ENCODE measurements at places on chromosomes 11 and 22.

DNA sequence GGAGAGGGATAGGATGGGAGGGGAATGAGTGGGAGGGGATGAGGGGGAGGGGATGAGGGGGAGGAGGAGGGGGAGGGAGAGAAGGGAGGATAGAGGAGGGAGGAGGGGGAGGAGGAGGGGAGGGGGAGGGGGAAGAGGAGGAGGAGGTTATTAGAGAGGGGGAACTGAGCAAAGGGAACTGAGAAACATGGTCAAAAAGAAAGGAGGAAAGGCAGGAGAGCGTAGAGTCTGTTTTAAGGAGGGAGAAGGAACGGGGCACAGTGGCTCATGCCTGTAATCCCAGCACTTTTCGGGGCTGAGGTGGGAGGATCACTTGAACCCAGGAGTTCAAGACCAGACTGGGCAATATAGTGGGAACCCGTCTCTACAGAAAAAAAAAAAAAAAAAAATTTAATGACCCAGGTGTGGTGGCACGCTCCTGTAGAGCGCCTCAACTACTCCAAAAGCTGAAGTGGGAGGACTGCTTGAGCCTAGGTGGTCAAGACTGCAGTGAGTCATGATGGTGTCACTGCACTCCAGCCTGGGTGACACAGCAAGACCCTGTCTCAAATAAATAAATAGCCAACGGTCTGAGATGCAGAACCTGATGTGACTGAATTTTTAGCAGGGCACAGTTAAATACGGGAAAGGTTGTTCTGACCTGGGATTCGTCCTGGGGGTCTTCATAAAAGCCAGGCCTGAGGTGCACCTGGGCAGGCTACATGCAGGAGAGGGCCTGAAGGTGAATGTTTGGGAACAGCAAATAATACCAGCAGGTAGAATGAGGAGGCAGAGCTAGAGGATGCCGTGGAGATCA is 4.0 kb downstream of the B3GNT6 start:
- DNase-seq, result no peak

DNA sequence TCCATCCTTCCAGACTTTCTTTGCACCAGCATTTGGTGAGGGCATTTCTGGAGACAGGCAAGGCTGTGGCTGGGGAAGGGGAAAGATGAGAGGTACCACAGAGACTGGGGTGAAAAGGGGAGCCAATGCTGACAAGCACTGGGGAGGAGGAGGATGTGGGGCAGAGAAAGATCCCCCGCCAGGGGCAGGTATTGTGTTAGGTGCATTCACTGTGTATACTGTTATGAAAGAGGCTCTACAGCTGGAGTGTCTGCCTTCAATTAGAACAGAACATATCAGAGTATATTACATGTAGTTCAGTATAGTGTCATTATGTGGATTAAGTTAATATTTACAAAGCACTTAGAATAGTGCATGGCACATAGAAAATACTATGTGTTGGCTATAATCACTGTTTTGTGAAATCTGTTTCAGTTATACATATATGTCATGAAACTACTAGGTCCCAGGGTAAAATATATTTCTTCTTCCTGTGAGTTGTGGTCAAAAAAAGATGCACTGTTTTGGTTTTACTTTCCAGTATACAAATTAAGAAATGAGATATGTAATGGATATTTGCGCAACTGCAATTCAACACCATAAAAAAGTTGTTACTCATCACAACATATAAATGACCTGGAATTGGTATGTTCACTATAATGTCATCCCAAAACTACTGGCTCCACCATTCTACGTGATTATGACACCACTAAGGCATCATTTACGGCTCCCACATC is 8.4 kb downstream of the MSANTD2 start:
- no peak for DNase-seq

DNA sequence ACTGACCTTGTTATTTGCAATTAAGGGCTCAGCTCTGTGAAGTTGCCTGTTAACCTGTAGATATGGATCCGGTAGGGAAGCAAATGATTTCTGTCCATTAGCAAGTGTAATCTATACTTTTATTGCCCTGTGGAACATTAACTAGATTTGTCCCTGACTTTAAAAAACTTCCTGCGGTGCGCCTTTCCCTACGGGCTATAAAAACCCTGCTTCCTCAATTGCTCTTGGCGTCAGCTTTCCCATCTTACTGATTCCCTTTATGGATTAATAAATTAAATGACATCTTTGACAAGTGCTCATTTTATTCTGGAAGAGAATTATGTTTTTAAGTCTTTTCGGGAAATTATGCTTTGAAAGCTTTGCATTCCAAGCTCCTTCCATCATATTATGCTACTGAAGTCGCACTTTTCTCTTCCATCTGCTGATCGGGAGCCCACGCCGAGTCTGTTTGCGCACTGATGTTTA is 18.3 kb upstream of the CLMP start:
- DNase-seq, result peak; percentile 76

DNA sequence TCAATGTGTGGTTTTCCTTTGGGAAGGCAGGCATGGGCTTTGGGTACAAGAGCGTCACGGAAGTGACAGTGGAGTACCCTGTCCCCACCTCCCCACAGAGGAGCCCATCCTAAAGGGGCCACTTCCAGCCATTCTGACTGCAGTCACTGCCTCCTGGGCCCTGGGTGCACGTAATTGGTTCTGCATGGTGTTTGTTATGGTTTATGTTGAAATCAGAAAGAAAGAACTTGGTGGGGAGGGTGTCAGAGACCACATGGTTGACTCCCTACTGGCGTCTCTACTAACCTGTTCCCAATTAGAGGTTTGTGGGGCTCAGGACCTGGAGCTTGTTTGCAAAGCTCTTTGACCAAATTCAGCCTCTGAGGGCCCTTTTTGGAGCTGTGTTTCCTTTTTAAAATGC is 40.8 kb downstream of the RIBC2 start:
- DNase-seq, result no peak

- DNase-seq, result no peak
These were observed 15.2 kb downstream of the SMC1B start for GRCh38 chr22:45398214-45398613.

DNA sequence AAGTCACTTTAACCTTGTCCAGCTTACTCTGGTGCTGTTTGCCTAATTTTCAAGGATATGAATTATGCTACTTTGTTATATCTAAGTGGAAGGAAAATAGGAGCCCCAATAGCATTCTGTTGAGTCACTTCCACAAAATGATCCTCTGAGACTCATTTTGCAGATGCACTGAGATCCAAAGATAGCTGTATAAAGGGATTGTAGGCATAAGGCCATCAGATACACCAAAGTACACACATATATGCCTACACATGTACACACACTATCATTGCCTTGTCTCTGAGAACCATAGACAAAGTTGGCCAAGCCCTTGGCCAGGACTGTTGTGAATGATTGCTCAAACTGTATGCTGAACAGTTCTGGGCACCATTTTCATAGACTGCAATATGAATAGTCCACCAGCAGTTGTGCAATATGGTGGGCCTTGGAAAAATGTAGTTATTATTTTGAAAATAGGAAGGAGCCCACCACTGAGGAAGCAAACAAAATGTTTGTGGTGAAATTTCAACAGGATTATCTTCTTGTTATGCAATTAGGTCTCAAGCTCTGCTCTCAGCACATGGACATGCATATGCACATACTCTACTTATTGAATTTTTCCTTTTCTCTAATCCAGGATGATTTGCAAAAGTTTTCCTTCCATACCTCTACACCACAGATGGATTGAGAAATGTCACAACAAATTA is 186.0 kb upstream of the CTSC start:
- no peak for DNase-seq

GRCh38 chr22:40392618-40393017 is 22.2 kb downstream of the SGSM3 start:
- no peak for DNase-seq

DNA sequence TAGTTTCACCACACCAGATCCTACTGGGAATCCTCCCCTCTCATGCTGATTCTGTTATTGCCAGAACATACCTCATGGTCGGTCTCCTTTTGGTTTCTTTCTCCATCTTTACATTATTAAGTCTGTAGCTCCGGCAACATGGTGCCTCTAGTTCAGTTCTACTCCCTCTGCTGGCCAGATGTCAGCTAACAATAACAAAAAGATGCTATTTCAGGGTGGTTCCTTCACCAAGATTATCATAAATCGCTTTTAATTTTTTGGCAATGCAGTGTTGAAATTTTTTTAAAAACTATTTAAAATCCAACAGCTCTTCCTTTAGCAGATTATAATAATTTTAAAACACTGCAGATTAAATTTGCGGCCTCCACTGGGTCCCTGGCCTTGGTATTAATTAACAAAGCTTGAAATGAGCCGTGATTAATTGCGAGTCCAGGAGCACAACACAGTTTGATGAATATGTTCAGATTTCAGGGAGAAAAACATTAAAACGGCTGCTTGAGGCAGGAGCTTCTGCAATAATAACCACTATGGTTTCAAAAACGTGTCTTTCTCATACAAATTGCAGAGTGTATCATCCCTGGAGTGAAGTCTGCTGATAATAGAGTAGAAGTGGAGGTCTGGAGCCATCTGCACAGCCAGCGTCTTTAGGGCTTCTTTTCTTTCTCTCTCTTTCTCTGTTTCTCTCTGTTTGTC is 492.9 kb upstream of the KIRREL3 start:
- DNase-seq, result peak; percentile 17

GRCh38 chr22:45077286-45077685 is 67.5 kb upstream of the PHF21B start:
- DNase-seq, result no peak
